ENCODE measurements at places on chromosomes 2 and 18.

DNA sequence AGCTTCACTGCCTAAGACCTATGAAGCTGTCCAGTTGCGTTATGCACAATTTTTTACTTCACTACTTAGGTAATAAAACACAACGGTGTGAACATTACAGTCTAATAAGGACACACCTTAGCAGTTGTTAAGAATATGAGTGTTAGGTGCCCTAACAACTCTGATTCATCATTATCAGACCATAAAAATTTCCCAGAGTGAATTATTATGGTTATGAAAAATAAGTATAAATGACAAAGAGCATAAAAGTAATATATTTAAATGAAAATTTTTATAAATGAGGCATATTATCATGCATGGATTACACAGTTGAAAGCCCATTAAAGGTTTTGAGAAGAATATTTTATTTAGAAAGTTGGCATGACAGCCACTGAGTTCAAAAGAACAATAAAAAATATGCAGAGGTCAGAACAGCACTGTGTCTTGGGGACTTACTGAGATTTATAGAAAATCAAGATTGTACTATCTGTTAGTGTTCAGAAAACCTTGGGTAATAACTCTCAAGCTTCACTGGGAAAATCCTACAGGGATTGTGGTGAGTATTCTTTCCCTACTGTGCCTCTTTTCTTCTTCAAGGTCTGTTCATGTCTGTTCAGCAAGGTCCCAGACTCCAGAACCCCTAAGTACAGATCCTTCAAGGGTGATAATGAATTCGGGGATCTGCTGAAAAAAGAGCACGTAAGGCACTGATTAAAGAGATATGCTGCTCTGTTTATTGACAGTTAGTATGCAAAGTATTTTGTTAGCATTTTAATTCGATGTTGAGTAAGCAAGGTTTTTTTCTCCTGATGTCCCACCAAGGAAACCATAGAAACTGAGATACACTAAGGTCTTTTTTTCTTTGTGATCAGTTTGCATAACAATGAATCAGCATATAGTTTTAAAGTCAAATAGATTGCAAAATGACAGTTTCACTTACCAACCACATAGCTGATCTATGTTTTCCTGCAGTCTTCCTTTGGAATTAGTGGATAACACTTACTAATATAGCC lies 250.0 kb downstream of the DSEL start:
- DNase-seq, result no peak

DNA sequence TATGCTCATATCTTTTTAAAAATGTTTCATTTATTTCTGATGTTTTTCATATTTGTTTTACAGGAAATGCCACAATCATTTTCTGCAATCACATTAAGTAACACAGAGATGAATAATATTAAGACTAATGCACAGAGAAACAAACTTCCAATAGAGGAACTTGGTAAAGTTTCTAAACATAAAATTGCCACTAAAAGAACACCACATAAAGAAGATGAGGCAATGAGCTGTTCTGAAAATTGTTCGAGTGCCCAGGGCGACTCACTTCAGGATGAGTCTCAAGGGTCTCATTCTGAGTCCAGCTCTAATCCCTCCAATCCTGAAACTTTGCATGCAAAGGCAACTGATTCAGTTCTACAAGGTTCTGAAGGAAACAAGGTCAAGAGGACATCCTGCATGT lies 70.4 kb downstream of the APLF start:
- no peak for DNase-seq

DNA sequence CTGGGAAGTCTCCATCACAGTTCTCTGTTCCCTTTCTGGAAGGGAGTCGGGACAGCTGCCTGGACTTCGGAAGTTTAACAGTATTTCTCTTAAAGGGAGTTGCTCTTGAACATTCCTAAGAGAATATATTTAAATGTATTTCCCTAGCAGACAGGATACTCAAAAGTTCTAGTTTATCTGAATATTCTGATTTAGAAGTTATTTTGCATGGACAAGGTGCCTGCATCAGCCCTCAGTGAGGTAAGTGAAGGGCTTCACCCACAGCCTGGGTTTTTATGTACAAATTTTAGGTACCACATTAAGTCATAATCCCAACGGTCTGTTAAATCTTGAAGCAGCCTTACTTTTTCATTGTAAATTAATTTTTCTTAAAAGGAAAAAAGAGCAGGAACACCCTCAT lies 65.1 kb upstream of the REV1 start:
- DNase-seq, result no peak

DNA sequence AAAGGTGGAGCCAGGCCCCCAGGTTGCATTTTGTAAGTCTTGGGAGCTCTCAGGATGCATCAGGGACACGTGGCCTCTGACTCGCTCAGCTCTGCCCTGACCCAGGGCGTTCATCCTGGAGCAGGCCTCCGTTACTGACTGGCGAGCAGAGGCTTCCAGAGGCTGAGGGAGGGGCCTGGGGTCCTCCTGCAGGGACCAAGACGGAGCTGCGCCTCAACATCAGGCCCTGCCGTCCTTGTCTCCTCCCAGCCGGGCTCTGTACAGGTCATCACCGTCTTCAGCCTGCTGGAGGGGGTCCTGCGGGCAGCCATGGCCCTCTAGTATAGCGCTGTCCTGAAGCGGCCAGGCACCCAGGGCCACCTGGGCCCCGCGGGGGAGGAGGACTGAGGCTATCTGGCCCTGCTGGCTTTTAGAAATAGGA lies 10.2 kb upstream of the ALPP start:
- no peak for DNase-seq

DNA sequence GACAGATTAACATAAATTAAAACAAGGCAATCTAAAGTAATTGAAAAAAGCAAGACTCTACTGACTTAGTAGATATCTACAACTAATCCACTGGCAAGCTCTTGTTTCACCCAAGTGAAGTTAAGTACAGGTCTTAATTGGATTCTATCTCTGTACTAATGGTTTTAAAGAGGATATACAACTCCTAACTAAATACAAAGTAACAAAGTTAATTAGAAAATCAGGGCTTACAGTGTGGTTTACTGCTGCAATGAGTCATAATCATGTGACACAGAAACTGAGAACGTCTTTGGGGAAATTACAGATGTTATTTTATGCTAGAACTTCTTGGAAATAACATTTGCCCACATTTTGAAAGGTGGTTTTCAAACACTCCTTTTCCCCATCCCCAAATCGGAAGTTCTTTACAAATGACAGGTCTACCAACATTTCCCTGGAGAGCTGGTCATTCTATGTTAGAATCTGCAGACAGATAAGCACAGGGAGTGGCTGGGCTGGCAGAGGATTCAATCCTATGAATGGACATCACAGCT lies 245.3 kb downstream of the STK39 start:
- no peak for DNase-seq

GRCh38 chr18:41396861-41397260 lies 558.2 kb upstream of the PIK3C3 start:
- DNase-seq, result no peak

DNA sequence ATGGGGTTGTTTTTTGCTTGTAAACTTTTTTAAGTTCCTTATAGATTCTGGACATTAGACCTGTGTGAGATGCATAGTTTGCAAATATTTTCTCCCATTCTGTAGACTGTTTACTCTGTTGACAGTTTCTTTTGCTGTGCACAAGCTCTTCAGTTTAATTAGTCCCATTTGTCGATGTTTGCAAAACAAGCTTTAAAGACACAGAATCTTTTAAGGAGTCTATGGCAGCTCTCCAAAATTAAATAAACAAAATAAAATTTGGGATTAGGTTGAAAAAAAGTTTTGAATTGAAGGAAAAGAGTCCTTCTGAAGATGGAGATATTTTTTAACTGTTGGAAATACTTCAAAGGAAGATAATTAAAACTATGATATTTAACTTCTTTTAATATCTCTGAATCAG lies 88.8 kb downstream of the MAP3K20 start:
- DNase-seq, result no peak

GRCh38 chr2:218060950-218061660 lies 7.9 kb upstream of the RUFY4 start:
- no peak for DNase-seq

DNA sequence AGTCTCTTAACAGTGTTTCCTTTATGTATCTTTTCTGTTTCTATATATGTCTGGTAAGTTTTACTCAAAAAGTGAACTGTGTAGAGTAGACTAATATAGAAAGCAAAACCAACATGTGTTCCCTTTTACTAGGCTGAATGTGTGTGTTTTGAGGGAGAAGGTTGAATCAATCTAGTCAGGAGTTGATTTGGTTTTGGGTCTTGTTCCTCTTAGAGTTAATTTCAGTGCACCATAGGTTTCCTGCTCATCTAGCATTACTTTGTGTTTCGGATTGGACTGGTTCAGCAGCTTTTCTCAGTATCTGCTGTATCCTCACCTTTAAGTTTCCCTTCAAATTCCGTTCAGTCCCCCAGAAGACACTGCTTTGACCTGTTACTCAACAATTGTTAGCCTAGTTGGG lies 52.0 kb upstream of the TRIM43 start:
- DNase-seq, result no peak

GRCh38 chr2:221087779-221088178 lies 484.3 kb downstream of the EPHA4 start:
- no peak for DNase-seq

DNA sequence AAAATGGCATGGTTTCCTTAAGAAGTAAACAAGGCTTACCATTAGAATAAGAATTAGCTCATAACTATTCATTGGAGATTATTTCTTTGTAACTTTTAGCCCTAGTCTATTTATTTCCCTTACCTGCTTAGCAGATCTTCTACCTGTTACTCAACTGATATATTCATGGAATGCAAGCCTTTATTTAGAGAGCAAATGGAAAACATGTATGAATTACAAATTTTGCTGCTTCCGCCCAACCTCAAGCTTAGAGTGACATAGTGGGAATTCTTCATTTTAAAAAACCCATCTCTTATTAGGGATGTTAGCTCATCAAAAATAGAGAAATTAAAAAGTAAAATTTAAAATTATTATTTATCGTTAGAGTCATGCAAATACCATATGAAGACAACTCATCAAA lies 110.9 kb downstream of the STRN start:
- DNase-seq, result no peak

DNA sequence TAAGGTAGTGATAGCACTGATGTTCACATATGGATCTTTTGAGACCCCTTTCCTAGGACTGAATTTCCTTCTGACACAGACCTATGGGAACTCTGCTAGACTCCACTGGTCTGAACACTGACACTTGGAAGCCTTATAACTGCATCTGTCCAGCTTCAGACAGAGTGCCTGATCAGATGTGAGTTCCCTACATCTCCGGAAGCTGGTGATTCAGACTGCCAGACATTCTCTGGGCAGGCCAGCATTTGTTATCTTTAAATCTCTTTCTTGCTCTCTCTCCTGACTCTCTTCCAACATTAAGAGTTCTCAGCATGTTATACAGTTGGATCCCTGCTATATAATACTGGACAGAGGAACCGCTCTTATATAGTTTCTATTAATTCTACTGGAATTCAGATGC lies 408.5 kb downstream of the ZEB2 start:
- DNase-seq, result no peak

- DNase-seq, result no peak
Observed at GRCh38 chr18:7921938-7922587, 354.9 kb downstream of the PTPRM start.

DNA sequence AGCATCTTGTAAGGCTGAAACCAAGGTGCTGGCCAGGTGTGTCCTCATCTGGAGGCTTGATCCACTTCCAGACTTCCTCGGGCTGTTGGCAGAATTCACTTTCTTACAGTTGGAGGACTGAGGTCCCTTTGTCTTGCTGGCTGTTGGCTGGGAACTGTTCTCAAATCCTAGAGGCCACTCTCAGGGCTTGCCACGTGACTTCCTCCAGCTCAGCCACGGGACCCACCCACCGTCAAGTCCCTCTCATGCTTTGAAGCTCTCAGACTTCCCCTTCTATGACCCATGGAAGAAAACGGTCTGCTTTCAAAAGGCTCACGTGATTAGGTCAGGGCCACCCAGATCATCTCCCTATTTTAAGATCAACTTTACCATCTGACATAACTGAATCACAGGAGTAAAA lies 77.1 kb downstream of the SMAD4 start:
- no peak for DNase-seq

- DNase-seq, result no peak
Observed at GRCh38 chr2:57821088-57821487, 225.5 kb upstream of the VRK2 start.

GRCh38 chr2:205405194-205405593 lies 277.1 kb upstream of the NRP2 start:
- no peak for DNase-seq

- peak; percentile 32 for DNase-seq
Observed at GRCh38 chr2:26534865-26535662, 57.1 kb upstream of the OTOF start.

DNA sequence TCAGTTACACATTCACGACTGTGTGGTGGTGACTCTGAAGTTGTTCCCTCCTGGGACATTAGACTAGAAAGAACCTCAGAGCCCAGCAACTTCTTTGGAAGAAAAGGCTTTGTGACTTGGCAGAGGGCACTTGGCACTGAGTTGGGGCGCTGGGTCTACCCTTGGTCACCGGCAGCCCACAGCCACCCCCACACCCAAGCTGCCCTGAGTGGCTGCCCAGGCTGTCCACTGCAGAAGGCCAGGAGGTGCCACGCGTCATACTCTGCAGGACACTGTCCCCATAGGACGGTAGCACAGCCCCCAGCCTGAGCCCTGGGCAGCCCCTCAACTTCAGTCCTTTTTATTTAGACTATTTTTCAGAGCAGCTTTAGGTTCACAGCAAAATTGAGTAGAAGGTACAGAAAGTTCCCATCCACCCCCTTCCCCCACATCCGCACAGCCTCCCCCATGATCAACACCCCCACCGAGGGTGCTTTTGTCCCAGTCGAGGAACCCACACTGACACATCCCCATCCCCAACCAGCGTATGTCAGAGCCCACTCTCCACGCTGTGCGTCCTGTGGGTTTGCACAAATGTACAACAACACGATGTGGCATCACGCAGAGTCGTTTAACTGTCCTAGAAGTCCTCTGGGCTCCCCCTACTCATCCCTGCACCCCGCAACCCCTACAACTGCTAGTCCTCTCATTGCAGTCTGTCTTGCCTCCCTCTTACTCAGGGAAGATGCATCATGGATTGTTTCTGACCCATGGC lies 1.1 kb downstream of the PRLH start:
- DNase-seq, result no peak
